Mesenteric fat pad (tissue), 1 donor: ENCODE measurements at places on chromosomes 6 and 20.

GRCh38 chr6:101394936-101395335 lies 1.4 kb downstream of the GRIK2 start:
- no peak for DNase-seq

- DNase-seq, result no peak
Measured at GRCh38 chr6:104580452-104580851, 279.3 kb downstream of the HACE1 start.

- DNase-seq, result no peak
Measured at GRCh38 chr20:33408716-33409654, 7.7 kb upstream of the CDK5RAP1 start.

- DNase-seq, result no peak
Measured at GRCh38 chr6:53858913-53859312, 64.1 kb downstream of the LRRC1 start.
